ENCODE measurements at places on chromosomes 13 and 19.

GRCh38 chr13:22130254-22130653 is 459.4 kb downstream of the FGF9 start:
- no peak for DNase-seq

GRCh38 chr19:54400913-54401312 is 14.4 kb upstream of the TTYH1 start:
- DNase-seq, result no peak

DNA sequence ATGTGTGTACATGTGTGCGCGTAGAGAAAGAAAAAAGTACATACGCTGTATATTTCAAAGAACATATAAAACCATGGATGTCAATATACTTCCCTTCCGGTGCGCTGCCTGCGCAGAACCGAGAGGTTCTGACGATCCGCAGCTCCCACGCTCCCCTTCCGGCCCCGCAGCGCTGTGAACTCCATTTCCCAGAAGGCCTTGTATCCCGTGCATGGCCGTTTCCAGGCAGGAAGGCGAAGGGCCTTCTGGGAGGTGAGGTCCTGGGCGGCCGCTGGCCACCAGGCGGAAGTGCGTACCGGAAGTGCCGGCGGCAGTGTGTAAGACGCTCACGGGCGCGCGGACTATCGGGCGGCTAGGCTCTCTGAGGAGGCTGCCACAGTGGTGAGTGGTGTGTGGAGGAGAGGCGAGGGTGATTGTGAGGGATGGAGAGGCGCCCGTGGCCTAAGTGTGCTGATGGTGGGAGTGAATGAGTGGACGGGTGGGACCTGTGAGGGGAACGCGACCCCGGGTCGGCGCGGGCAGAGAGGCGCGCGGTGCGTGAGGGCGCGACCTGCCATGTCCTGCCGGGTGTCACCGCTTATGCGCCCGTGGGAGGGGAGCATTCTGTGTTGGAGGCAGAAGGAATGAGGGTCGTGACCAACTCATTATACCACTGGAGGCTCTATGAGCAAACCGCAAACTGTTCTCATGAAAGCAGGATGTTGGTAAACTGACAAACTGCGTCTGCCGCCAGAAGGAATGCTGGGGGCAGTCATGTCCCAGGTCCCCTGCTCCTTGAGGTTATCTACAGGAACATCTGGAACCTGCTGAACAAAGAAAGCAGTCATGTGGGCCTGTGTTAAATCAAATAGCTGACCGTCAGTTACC is at the start of gene ERVK3-1:
Gene ERVK3-1, plus strand, starts transcription at position 313 of the 867 bp plus-strand sequence. CDS start 6,792 bp downstream, outside the sequence.
- peak; percentile 99 for DNase-seq

DNA sequence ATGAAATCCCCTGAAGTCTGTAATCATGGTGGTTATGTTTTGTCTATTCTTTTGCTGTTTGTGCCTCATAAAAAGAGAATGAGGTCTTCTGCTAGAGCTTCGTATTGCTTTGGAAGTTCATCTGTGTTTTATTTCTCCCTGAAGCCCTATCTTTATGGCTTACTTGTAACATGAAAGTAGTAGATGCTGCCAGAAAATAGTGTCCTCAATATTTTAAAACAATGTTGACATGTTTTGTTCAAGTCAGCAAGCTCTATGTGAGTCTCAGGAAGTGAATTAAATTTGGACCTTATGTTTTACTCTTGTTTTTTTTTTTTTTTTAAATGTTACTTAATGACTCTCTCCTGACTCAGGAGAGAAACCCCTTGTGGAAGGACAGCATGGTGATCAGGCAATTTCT is 130.5 kb downstream of the B3GLCT start:
- DNase-seq, result no peak

DNA sequence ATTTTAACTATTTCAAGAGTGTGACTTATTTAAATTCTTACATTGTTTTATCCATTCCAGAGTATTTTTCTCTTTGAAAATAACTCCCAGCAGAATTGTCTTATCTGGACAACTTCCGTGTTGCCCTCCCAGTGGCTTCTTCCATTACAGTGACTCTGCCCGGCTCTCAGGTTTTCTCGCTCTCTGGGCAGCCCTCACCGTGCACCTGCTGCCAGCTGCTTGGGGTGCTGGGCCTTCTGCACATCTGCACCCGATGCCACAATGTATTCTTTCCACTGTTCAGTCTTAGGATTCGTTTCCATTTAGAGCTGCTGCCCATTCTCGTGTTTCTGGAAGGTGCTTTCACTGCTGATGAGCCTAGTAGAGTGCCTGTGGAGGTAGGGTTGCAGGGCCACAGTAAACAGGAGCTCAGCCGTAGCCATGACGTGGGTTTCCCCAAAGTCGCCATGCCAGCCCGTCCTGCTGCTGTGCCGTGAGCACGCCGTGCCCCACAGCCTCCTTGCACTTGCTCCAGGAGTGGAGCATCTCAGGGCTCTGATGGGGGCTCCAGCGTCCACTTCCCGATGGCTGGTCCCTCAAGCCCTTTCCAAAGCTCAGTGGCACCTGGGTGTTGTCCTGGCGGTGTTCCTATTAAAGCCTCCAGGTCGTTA is 46.1 kb upstream of the DCUN1D2 start:
- peak; percentile 60 for DNase-seq

GRCh38 chr13:24683838-24684599 is 3.8 kb downstream of the ATP12A start:
- peak; percentile 86 for DNase-seq

DNA sequence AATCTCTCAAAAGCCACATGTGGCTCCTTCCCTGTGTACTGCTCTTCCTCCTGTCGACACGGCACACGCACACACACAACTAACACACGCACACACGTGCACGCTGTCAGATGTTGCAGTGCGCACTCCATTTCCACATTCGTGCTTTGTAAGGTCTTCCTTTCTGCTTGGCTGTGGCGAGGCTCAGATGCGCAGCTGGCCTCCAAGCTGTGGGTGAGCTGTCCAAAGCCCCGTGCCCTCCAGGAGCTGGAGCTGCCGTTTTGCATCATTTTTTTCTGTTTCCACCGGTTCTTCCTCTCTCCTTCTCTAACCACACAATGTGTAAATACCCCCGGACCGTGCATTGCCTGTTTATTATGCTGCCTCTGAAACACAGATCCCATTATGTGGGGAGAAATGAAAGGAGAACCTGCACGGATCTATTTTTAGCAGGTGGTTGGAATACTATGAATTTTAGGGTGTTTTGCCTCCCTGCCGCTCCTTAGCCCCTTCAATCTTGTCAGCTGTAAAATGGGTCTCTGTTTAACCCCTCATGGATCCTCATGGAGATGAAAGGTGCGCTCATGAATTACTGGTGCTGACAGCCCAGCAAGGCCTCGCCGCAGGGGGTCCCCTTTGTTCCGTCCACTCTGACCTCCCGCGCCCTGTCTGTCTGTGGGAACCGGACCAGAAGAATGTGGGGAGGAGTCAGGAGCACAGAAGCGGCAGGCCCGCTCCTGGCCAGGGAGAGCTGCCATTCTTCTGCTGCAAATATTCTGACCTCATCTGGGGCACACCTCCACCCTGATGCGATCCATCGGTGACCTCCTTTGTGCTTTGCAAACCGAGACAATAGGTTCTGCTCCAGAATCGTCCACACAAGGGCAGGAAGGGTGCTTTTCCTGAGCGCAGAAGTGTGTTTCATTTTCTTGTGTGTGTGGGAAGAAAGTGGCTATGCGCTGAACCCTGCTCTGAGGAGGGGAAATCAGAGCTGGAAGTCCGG is 137.7 kb downstream of the SOX1 start:
- no peak for DNase-seq

- DNase-seq, result no peak
Measured at GRCh38 chr13:50226515-50227155, 211.4 kb downstream of the KCNRG start.

- no peak for DNase-seq
Measured at GRCh38 chr13:81394640-81395039, 1053.7 kb upstream of the SPRY2 start.

GRCh38 chr19:3493651-3494050 is 6.8 kb downstream of the DOHH start:
- no peak for DNase-seq

DNA sequence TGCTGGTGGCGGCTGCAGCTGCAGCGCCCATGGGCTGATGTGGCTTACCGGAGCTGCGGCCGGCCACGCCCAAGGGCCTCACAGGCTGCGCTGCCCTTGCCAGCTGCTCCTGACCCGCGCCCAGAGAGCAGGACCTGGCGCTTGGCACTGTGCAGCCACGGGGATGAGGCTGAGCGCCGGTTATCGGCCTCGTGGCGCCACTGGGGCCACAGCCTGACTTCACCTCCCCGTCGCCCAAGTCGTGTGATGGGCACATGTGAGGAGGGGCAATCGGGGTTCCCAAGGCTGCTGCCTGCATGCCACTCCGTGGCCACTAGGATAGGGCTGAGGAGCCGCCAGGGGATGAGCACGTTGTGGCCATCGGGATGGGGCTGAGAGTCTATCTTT is 77.2 kb upstream of the PABPC3 start:
- DNase-seq, result no peak

DNA sequence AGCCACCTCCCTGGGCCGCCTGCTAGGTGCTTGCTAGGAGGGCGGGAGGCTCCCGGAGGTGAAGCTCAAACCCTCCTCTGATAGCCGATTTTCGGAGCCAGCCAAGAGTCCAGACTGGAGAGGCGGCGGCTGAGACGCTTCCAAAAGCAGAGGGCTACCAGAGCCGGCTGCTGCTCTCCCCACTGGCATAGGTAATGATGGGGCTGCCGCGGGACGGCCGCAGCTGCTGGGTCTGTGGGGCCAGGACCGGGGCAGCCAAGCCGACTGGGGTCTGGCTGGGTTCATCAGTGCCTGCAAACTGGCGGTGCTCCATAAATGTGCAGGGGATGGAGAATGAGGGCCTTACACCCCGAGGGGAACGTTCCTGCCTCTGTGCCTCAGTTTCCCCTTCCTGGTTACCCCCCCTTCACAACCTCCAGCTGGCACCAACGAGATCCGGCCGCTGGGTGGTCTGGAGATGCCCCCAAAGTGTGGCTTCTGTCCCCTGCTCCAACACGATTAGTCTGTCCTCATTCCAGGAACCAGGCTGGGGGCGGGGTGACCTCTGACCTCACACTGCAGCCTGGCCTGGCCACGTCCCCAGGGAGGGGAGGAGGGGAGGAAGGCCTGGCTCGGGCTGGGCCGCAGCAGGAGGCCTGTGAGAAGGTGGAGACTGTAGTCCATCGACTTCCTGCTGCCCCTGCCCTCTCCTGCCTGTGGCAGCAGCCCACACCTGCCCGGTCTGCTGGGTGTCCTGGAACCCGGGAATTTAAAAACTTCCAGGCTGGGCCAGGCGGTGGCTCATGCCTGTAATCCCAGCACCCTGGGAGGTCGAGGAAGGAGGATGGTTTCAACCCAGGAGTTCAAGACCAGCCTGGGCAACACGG is 3.8 kb upstream of the WDR18 start:
- DNase-seq, result no peak
